ENCODE measurements at places on chromosomes 1 and 21. TPM values are rescaled to one million over a fixed set of nuclear protein-coding genes. Genes with fewer than 3 reads are reported as not detected.
A peak's percentile ranks its signal among the peaks of the same experiment; 100 is the strongest.

Gene AQP10
- total RNA-seq: not detected

- peaks cover 2% of the 10 kb centered on the region for H3K27me3 ChIP-seq
- peaks cover 30% of the 10 kb centered on the region for H3K4me1 ChIP-seq
- peak overlapping the region; percentile 71 for H3K27ac ChIP-seq
- H3K36me3 ChIP-seq: no peaks in the 10 kb centered on the region
- DNase-seq: peak; percentile 67
- no peak overlapping the region for H3K4me3 ChIP-seq
Measured at GRCh38 chr1:33470495-33471012, 1.9 kb upstream of the ZSCAN20 start.

GRCh38 chr1:151327903-151328674 lies 873 bp upstream of the PI4KB start:
- no peaks in the 10 kb centered on the region for H3K27me3 ChIP-seq
- DNase-seq: no peak
- H3K4me1 ChIP-seq: peaks cover 35% of the 10 kb centered on the region
- H3K36me3 ChIP-seq: peaks cover 15% of the 10 kb centered on the region
- peak overlapping the region; percentile 99 for H3K27ac ChIP-seq

DNA sequence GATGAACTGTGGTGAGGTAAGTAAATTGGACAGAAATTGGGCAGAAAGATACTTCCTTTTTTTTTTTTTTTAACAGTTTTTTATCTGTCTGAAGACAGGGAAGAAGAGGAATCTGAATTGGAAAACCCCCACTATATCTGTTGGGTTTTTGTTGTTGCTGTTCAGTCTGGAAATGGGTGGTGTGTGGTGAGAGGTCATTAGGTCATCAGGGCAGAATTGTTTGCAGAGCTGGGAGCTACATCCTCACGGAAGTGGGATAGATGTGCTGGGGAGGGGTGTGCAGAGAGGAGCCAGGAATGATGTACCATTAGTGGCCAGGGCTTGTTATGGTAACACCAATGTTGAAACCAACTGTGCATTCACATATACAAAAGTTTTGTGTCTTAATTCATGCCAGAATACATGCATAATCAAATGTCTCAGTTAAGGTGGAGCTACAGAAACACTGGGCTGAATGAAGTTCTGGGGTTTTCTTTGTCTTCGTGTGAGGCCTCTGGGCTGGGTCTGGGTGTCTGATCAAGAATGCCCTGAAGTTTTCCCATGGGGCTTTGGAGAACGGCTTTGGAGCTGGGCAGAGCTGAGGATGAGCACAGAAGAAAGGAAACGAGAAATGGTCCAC lies 12.4 kb downstream of the USP25 start:
- peaks cover 54% of the 10 kb centered on the region for H3K4me1 ChIP-seq
- H3K36me3 ChIP-seq: peaks cover 48% of the 10 kb centered on the region
- no peaks in the 10 kb centered on the region for H3K27me3 ChIP-seq
- no peak overlapping the region for H3K27ac ChIP-seq
- no peak for DNase-seq
- no peak overlapping the region for H3K4me3 ChIP-seq

GRCh38 chr1:16186655-16187235 lies 25.7 kb downstream of the ARHGEF19 start:
- peaks cover 4% of the 10 kb centered on the region for H3K4me1 ChIP-seq
- H3K36me3 ChIP-seq: no peaks in the 10 kb centered on the region
- DNase-seq: no peak
- H3K27me3 ChIP-seq: peaks cover 6% of the 10 kb centered on the region

DNA sequence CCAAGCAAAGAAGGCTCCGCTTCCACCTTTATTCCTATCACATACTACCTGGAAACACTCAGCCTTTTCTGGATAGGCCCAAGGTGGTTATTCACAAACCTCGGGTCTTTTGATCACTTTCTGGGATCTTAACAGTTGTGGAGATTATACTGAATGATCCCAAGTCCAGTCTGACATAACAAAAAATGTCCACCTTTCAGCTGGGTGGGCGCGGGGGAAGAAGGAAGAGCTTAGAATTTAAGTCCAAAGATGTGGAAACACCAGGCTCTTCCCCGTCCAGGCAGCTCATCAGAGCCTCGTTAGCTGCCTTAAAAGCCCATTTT lies 338 bp upstream of the C1orf53 start:
- peaks cover 47% of the 10 kb centered on the region for H3K27me3 ChIP-seq
- DNase-seq: no peak
- H3K27ac ChIP-seq: peak overlapping the region; percentile 92
- peaks cover 14% of the 10 kb centered on the region for H3K4me1 ChIP-seq
- H3K4me3 ChIP-seq: peak overlapping the region; percentile 82

Gene RGS5
- total RNA-seq: 2.2 TPM

Gene KLHDC8A
- total RNA-seq: not detected

DNA sequence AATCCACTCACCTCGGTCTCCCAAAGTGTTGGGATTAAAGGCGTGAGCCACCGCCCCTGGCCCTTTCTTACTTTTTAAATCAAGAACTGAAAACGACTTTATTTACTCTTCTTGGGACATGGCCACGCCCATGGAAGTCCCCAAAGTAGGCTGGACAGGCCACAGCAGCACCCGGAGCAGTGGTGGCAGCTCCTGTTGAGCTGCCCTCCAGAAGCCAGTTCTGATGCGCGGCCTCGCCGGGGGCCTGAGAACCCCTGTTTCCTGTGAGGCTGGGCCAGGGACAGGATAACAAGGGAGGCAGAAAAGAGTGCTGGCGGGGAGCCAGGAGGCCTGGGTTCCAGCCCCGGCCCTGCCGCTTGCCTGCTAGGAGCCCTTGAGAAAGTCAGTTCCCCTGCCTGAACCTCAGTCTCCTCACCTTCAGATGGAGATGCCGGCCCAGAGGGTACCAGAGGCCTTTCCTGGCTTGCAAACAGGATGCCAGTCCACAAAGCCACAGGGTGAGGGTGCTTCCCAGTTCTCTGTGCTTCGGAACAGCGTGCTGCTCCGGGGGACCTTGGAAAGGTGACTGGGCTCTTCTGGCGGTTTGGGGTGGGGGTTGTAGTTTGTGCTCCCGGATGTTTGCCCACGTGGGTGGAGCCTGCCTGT lies 59.4 kb downstream of the RUNX3 start:
- peaks cover 7% of the 10 kb centered on the region for H3K4me1 ChIP-seq
- H3K4me3 ChIP-seq: no peak overlapping the region
- H3K36me3 ChIP-seq: no peaks in the 10 kb centered on the region
- H3K27me3 ChIP-seq: peaks cover 19% of the 10 kb centered on the region
- H3K27ac ChIP-seq: peak overlapping the region; percentile 46
- DNase-seq: no peak

Gene DCDC2B
- total RNA-seq: 0.10 TPM

DNA sequence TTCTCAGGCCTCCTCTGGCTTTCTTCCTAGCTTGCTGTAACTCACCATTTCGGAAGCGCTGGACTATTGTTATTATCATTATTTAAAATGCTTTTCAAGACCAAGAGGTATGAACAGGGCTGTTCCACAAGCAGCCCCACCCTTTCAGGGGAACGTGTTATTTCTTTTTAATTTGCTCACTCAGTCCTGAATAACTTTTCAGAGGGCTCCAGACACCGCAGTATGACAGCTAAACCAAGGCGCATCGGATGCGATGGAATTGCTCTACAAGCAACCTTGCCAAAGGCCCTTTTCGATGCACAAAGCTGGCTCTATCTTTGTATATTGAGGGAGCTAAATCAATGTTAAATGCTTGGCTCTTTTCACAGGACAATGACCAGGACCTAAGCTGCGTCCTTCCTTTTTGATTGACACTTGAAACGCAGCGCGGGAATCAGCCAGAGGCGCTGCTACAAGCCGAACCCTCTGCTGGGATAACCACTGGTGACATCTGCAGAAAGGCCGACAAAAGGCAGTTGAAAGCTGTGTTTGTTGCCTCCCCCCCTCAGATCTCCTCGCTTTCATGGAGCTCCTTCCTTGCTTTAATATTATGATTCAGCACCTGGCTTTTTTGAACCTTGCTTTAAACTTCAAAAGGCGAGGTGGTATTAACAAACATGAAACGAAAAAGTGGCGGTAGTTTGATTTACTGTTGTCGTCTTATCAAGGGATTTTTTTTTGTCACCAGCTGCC lies 204.7 kb upstream of the PROX1 start:
- H3K27me3 ChIP-seq: peaks cover 4% of the 10 kb centered on the region
- peaks cover 12% of the 10 kb centered on the region for H3K4me1 ChIP-seq
- H3K36me3 ChIP-seq: no peaks in the 10 kb centered on the region
- DNase-seq: no peak

DNA sequence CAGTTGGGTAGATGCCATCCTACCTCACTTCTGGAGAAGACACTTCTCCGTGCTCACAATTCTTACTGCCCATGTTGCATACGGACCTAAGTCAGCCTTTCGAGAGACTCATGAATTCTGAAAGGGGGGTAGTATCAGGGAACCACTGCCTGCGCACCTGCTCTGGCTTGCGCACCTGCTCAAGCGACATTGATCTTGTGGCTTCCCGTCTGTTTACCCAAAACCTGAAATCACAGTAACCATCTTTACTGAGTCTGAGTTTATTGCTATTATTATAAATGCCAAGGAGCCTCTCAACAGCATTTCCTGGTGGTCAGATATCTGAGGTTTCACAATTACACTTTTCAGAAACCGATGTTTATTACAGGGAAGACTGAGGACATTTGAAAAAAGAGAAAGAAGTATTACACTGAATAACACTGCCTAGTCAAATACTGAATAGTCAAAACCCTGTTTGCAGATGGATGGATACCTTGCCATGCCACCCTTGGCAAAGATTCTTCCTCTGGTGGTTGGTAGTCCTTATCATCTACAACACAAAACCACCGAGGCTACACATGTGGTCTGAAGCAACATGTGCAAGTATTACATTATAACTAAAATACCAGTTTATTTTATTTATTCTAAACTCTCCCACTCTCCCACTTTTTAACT lies 208.7 kb downstream of the SIPA1L2 start:
- H3K27ac ChIP-seq: no peak overlapping the region
- no peak for DNase-seq
- no peaks in the 10 kb centered on the region for H3K36me3 ChIP-seq
- H3K27me3 ChIP-seq: no peaks in the 10 kb centered on the region

- H3K27ac ChIP-seq: peak overlapping the region; percentile 2
- no peaks in the 10 kb centered on the region for H3K4me1 ChIP-seq
- no peak for DNase-seq
- no peak overlapping the region for H3K4me3 ChIP-seq
- no peaks in the 10 kb centered on the region for H3K36me3 ChIP-seq
Measured at GRCh38 chr1:65890201-65890843, 97.6 kb downstream of the PDE4B start.

Gene CDCA8
- total RNA-seq: 85.5 TPM

- peaks cover 32% of the 10 kb centered on the region for H3K36me3 ChIP-seq
- H3K4me1 ChIP-seq: no peaks in the 10 kb centered on the region
- DNase-seq: no peak
- no peak overlapping the region for H3K4me3 ChIP-seq
- no peak overlapping the region for H3K27ac ChIP-seq
Measured at GRCh38 chr1:53249706-53250105, 11.4 kb upstream of the MAGOH start.

Gene GBP7
- total RNA-seq: not detected

GRCh38 chr1:147620543-147620942 lies 49.8 kb downstream of the ACP6 start:
- no peak for DNase-seq
- no peak overlapping the region for H3K4me3 ChIP-seq
- H3K36me3 ChIP-seq: peaks cover 31% of the 10 kb centered on the region
- H3K27ac ChIP-seq: no peak overlapping the region
- H3K27me3 ChIP-seq: no peaks in the 10 kb centered on the region
- H3K4me1 ChIP-seq: peaks cover 22% of the 10 kb centered on the region

Gene CACNA1S
- total RNA-seq: not detected

DNA sequence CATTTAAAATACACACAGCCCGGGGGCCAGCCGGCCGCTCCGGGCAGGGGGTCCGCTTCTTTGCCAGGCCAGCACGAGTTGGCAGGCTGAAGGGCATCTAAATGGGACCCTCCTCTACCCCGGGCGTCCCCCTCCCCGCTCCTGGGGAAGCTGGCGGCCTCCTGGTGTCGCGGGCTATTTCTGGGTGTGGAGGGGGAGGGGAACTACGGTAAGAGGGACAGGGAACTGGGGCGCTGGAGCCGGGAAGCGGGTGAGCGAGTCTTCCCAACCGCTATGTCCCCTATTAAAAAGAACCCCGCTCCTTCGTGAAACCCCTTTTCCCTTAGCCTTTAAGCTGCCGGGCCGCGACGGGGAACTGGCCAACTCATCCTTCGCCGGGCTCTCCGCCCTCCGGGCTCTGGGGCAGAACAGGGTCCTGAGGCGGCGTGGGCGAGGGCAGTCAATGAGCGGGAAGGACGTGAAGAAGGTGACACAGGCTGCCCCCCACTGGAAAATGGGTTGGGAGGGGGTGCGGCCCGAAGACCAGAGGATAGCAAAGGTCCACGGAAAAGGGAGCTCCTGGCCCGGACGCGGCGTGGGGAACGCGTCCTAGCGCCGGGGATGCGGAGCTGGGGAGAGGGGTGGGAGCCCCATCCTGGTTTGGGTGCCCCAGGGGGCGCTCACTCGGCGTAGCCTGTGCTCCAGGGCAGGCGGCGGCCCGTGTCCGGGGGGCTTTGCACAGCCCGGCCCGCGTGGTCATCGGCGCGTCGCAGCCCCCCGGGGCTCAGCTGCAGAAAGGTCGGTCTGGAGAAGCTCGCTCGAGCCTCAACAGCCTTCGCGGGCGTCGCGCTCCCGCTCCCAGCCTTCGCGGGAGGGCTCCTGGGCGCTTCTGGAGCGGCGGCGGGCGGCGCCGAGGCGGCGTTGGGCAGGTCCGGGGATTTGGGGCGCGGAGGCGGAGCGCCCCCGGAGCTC lies 544 bp downstream of the PPM1J start:
- H3K27ac ChIP-seq: no peak overlapping the region
- no peaks in the 10 kb centered on the region for H3K36me3 ChIP-seq

Gene GPATCH3
- total RNA-seq: 14.0 TPM

- H3K4me3 ChIP-seq: no peak overlapping the region
- H3K27ac ChIP-seq: peak overlapping the region; percentile 69
- DNase-seq: peak; percentile 16
- peaks cover 2% of the 10 kb centered on the region for H3K36me3 ChIP-seq
- H3K4me1 ChIP-seq: peaks cover 22% of the 10 kb centered on the region
- H3K27me3 ChIP-seq: no peaks in the 10 kb centered on the region
Measured at GRCh38 chr21:29145354-29145782, 14.9 kb downstream of the MAP3K7CL start.

Gene PLPPR4
- total RNA-seq: not detected

Gene DIRAS3
- not detected for total RNA-seq

GRCh38 chr1:116766616-116767469 lies 12.6 kb downstream of the CD2 start:
- DNase-seq: peak; percentile 50
- H3K27me3 ChIP-seq: no peaks in the 10 kb centered on the region
- H3K4me3 ChIP-seq: peak overlapping the region; percentile 61

Gene AZIN2
- total RNA-seq: 5.5 TPM

Gene CFAP141
- total RNA-seq: not detected

- H3K4me3 ChIP-seq: no peak overlapping the region
- H3K4me1 ChIP-seq: no peaks in the 10 kb centered on the region
- no peak overlapping the region for H3K27ac ChIP-seq
- no peak for DNase-seq
- peaks cover 4% of the 10 kb centered on the region for H3K27me3 ChIP-seq
- H3K36me3 ChIP-seq: peaks cover 3% of the 10 kb centered on the region
Measured at GRCh38 chr21:43204638-43205037, 35.8 kb downstream of the CRYAA start.
